ENCODE measurements at places on chromosomes 4 and X.

DNA sequence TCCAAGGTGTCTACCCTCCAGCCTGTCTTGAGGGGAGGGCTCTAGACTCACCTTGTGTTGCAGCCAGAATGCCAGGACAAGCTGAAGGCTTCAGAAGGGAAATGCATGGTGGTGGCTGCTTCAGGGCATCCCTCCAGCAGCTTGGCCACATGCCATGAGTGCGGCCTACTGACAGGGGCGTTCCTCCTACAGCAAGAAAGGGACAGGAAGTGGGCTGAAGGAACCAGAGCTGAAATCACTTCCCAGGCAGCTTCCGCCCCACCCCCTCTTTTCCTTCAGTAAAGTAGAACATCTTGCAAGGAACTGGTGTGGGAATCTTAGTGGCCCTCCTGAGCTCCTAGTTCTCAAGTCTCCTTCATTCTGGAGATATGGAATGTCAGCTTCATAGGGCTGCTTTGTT, 167.5 kb upstream of the DGKK start:
- DNase-seq = no peak

- no peak for DNase-seq
These were observed 321.9 kb downstream of the HS3ST1 start for GRCh38 chr4:11106759-11107158.

GRCh38 chr4:3720466-3720865, 45.7 kb upstream of the ADRA2C start:
- DNase-seq = no peak

GRCh38 chr4:118337954-118338353, 14.8 kb downstream of the PRSS12 start:
- DNase-seq = peak; percentile 15

GRCh38 chr4:98501383-98501782, 157.0 kb downstream of the TSPAN5 start:
- DNase-seq = no peak

DNA sequence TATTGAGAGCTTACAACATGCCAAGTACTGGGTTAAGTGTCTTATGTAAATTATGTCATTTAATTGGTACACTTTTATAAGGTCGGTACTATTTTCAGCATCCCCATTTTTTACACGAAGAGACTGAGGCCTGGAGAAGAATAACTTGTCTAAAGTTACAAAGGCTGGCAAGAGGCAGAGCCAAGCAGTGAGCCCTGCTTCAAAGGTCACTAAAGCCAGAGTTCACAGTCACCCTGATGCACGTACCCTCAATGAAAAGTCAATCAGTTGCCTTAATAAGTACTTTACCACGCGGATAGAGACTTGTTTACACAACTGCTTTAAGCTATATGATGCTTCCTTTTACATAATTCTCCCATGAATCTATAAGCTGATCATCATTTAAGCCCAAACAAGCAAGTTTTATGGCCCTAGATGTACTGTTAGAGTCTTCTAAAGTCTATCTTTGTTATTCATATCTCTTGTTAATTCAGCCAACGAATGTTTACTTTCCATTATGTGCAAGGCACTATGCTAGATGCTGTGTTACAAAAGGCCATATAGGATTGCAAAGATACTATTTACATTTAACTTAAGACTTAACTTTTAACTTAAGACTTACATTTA, 57.4 kb downstream of the SEL1L3 start:
- DNase-seq = no peak

DNA sequence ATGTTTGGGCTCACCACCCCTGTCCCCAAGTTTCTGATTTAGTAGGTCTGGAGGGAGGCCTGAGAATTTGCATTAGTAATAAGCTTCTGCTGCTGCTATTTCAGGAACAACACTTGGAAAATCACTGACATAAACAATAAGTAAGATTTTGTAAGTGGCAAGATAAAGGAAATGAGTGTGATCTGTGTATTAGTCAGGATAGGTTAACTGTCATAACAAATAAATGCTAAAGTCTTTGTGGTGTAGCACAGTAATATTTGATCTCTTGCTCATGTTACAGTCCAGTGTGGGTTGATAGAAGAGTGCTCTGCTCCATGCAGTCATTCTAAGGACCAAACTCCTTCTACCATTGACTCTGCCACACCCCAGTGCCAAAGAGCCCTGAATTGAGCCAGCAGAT, 67.0 kb downstream of the NHS start:
- peak; percentile 11 for DNase-seq

- DNase-seq = no peak
These were observed 90.7 kb downstream of the PALLD start for GRCh38 chr4:168587411-168588125.

DNA sequence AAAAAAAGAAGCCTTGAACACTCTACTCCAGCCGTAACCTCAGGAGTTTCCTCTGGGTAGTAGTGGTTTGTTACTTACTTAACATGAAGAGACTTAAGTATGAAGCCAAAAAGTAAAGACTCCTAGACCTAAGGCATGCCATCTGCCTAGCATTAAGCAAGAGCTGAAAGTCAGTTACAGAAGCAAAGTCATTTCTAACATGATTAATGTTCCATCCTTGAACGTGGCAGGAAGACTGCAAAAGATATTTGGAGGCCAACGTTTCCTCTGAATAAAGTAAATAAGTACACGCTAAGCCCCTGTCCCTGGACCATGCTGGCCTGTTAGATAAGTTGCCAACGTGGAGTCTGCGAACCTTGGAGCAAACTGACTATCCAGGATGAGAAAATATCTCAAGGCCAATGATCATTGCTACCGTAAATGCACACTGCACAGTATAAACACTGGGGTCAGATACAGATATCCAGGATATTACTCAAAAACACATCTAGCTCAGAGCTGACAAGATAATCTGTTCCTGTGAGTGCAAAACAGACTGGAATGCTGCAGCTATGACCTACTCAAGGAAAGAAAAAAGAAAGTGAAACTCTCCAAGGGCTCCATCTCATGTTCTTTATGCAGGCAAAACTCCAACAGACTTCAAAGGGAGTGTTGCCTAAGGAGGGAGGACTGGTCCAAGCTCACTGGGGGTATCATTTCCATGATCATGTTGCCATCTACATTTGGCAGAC, 255.8 kb downstream of the COL25A1 start:
- DNase-seq = no peak

DNA sequence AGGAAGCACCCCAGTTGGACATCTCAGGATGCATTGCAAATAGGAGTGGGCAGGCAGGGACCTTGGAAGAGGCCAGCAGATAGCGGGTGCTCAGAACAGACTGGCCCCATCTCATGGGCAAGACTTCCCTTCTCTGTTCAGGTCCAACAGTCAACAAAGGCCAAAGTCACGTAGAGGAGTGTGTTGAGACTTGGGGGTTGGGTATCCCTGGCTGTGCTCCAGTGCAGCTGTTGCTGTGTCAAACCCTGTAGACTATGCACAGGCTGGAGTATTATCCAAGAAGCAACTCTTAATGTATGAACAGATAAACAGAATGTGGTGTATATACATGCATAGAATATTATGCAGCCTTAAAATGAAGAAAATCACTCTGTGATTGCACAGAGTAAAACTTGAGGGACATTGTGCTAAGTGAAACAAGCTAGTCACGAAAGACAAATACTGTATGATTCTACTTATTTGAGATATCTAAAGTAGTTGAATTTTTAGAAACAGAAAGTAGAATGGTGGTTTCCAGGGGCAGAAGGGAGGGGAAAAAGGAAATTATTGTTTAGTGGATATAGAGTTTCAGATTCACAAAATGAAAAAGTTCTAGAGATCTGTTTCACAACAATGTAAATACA, 192.1 kb upstream of the LCORL start:
- DNase-seq = no peak

GRCh38 chr4:172998527-172999469, 169.8 kb upstream of the GALNT7 start:
- DNase-seq = no peak

- peak; percentile 29 for DNase-seq
These were observed 184.7 kb upstream of the ZCCHC13 start for GRCh38 chrX:74119016-74119910.

DNA sequence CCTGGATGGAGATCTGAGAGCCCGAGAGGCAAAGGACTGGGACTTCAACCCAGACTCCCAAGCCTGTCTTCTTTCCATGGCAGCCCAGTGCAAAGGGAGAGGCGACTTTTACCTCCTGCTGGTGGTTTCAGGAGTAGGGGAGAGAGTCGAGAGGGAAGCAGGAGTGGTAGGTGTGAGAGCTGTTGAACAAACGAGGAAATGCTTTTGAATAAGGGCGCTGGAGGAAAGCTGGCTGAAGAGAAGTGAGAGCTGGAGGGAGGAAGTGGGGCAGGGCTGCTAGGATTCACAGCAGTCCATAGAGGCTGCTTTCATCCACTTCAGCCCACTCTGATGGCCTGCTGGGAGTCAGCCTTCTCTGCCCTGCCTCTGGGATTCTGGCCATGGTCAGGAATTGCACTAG, 81.8 kb upstream of the EFNB1 start:
- no peak for DNase-seq

- DNase-seq = no peak
These were observed 24.5 kb downstream of the HCCS start for GRCh38 chrX:11135564-11136185.

GRCh38 chr4:127856813-127857447, 23.8 kb upstream of the PLK4 start:
- peak; percentile 48 for DNase-seq

GRCh38 chr4:6898763-6899162, 10.9 kb upstream of the TBC1D14 start:
- no peak for DNase-seq

DNA sequence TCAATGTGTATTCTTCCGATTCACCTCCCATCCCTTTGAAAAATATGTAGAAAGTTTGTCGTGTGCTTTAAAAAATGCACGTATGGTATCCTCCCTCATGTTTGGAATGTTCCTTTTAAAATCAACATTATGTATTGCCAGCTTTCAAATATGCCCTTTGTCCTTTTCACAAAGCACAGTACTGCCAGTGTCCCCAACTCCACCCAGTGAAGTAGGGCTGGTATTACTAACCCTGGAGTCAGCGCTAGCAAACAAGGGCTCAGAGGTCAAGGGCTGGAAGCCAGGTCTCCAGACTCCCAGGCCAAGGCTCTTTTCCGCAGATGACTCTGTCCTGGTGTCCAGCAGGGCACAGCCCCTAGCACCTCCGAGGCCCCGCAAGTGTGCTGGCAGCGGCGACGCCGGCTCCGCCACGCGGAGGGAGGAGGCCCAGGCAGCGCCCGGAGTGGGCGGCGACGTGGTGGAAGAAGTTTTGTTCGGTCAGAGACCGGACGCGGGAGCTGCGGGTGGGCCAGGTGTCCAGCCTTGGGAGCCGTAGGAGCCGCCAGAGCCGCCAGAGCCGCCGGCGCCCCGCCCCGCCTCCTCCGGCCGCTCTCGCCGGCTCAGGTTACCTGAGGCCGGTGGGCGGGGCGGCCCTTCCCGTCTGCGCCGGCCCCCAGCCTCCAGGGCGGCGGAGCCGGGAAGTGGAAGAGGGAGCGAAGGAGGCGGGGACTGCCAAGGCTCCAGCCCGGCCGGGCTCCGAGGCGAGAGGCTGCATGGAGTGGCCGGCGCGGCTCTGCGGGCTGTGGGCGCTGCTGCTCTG, at the start of gene IL13RA1:
Gene IL13RA1 (plus strand): TSS at position 720 of the 799 bp plus-strand sequence. CDS start 33 bp downstream, at position 753.
- peak; percentile 45 for DNase-seq

DNA sequence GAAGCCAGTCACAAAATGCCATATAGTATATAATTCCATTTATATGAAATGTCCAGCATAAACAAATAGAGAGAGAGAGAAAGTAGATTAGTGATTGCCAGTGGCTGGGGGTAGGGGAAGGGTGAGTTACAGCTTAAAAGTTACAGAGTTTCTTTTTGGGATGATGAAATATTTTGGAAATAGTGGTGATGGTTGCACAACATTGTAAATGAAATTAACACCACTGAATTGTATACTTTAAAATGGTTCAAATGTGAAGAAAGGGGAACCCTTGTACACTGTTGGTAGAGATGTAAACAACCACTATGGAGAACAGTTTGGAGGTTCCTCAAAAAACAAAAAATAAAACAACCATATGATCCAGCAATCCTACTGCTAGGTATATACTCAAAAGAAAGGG, 131.2 kb upstream of the GPC4 start:
- no peak for DNase-seq

GRCh38 chr4:3689006-3689405, 77.2 kb upstream of the ADRA2C start:
- no peak for DNase-seq

- DNase-seq = no peak
These were observed 158.9 kb downstream of the KDM6A start for GRCh38 chrX:45031830-45032378.

DNA sequence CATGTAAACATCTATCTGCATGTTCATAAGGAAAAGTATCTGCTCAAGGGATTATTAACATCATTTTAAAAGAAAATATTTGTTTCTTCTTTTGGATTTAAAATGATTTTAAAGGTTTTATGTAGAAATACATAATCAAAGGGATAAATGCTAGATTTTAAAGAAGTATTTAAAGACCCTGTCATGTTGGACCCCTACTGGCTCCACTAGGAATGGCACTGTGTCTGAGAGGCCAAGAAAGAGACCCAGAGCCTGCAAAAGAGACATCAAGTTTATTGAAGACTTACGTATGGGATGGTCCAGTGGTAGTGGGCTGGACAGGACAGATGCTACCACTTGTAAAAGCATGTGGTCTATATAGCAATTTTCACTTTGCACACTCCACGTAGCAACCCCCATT, 78.7 kb upstream of the PCDH18 start:
- no peak for DNase-seq

DNA sequence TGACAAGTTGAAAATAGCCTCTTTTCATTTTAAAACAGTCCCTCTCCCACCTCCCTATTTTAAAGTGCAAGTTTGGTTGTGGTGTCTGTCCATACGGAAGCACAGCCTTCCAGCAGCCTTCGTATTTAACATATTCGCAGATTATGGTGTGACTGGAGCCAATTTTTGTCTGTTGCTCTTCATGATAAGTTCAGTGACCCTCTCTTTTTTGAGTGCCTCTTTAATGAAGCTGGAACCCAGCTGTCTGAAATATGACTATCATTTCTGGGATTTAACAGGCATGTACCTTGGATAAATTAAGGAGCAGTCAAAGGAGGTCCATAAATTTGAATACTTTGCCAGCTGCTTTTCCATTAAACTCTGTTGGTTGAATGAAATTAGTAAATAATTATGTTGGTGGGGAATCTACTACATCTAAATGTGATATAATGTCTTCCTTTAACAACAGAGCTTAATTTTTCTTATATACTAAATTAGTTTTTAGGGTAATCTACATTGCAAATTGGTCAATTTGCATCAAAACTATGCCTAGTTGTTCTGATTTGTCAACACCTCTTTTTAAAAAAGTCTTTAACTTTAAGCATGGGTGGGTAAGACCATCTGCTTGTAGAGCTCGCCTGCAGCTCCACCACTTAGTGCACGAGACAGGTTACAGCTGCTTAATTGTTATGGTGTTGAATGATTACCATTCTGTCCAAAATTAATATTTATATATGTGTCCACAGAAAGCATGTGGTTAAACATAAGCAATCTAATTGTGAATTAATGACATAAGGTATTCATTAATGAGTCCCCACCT, 216.6 kb downstream of the DCTD start:
- DNase-seq = no peak
